Body of pancreas (tissue), 4 donors: ENCODE measurements at places on chromosomes 13 and 19.
A peak's percentile ranks its signal among the peaks of the same experiment; 100 is the strongest.

- no peak for DNase-seq
Observed at GRCh38 chr13:103350147-103350546, 283.9 kb upstream of the SLC10A2 start.

- peak; percentile 55 for DNase-seq
Observed at GRCh38 chr19:10655457-10656312, 1.5 kb downstream of the ILF3 start.

- no peak for DNase-seq
Observed at GRCh38 chr19:33736158-33736557, 60.5 kb upstream of the KCTD15 start.

DNA sequence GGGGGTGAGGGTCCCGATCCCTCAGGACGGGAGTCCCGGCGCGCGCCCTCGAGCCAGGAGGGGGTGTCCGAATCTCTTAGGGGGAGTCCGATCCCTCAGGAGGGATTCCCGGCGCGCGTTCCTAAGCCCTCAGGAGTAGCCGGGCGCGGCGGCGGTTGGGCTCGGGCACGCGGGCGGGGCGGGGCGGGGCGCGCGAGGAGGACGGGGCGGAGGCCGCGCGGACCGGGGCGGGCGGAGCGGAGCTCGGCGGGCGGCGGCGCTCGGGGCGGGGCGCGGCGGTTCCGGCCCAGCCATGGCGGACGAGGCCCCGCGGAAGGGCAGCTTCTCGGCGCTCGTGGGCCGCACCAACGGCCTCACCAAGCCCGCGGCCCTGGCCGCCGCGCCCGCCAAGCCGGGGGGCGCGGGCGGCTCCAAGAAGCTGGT, at the start of gene CUL4A:
Gene CUL4A (plus strand): TSS at position 278 of the 423 bp plus-strand sequence. CDS start 15 bp downstream, at position 293.
- DNase-seq: peak; percentile 82

DNA sequence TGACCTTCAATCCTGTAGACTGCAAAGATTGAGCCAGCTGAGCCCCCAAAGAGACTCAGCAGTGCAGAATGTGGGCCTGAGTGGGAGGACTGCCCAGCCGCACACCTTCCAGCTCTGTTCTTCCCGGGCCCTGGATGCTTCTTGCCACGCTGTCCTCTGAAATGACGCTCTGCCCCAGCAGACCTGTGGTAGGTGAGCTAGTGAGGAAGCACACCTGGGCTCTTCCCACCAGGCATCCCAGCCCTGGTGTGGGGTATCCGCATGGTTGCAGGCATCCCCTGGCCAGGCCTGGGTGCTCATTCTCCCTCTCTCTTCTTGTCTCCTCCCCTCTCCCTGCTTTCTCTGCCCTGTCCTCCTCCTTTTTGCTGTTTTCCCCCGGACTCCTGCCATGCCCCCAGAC, 9.8 kb upstream of the MZF1 start:
- DNase-seq: no peak

- DNase-seq: no peak
Observed at GRCh38 chr13:97318532-97318931, 96.4 kb downstream of the MBNL2 start.

DNA sequence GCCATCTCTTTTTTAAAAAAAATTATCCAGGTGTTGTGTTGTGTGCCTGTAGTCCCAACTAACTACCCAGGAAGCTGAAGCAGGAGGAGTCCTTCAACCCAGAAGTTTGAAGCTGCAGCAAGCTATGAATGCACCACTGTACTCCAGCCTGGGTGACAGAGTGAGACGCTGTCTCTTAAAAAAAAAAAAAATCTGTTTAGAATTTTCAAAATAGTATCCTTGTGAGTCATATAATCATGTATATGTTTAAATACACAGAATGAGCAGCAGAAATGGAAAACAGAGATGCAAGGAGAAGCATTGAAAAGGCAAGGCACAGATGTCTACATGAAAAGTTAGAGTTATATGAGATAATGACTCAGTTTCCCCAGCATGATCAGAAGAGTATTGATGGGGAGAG, 31.2 kb downstream of the SYDE1 start:
- no peak for DNase-seq

GRCh38 chr13:89199138-89199537, 1528.0 kb downstream of the SLITRK5 start:
- DNase-seq: no peak

DNA sequence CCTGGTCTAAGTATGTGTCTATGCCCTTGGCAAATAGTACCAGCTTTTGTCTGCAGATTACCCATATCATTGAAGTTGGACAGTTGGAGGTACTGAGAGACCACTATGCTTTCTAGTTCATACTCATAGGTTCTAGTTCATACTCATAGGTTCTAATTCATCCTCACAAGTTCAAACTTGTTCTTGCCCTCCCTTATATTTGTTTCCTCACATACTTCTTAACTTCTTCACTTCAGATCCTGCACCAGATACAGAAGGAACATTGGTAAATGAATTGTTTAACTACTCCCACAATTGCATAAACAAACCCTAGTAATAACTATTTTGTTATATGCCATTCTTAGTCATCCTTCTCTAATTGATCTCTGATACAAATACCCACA, 172.2 kb downstream of the SLITRK1 start:
- DNase-seq: no peak

- DNase-seq: no peak
Observed at GRCh38 chr19:47703301-47703700, 9.9 kb upstream of the EHD2 start.

DNA sequence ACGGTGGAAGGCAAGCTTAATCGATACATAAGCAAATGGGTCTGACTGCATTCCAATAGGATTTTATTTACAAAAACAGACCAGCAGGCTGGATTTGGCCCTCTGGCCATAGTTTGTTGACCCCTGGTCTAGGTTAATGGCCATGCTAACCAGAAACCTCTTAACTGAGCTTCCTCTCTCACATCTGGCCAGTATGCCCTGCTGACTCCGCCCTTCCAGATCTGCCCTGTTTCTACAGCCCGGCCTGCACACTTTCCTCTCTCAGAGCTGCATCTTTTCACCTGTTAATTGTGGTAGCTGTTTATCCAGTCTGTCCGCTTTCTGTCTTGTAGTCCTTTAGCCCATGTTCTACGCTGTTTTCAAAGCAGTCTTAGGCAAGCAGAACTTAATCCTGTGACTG, 25.6 kb downstream of the EDNRB start:
- DNase-seq: no peak

- DNase-seq: no peak
Observed at GRCh38 chr13:113774177-113775107, 15.4 kb downstream of the TMEM255B start.

- no peak for DNase-seq
Observed at GRCh38 chr13:45109102-45109720, 11.1 kb upstream of the GTF2F2 start.

DNA sequence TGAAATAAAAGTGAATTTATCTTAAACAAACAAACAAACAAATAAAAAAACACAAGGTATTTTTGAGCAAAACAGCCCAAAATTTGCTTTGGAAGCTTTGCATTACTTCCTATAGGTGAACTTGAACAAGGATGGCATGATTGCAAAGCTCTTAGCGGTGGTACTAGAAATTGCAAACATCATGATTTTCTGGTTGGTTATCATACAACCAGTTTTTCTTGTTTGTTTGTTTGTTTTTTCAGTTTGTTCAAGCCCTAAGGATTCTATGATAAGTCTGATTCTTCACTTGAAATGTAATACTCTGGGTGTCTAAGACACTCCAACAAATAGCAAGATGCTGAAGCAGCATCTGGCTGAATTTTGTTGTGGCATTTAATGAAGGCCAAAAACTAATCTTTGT, 15.9 kb downstream of the DCLK1 start:
- DNase-seq: no peak

- DNase-seq: peak; percentile 5
Observed at GRCh38 chr13:72258340-72258981, 391.5 kb upstream of the DACH1 start.

DNA sequence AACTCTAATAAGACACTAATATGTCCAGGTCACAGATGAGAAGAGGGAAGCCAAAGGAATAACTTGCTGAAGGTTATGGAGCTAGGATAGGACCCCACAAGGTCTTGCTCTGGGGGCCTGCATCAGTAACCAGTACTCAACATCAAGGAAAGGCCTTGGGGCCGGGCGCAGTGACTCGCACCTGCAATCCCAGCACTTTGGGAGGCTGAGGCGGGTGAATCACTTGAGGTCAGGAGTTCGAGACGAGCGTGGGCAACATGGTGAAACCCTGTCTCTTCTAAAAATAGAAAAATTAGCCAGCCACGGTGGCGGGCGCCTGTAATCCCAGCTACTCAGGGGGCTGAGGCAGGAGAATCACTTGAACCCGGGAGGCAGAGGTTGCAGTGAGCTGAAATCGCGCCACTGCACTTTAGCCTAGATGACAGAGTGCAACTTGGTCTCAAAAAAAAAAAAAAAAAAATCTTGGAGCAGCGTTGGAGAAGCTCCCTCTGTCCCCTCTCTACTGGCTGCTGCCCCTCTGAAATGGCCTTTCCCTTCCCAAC, 1.8 kb downstream of the LONP1 start:
- no peak for DNase-seq

DNA sequence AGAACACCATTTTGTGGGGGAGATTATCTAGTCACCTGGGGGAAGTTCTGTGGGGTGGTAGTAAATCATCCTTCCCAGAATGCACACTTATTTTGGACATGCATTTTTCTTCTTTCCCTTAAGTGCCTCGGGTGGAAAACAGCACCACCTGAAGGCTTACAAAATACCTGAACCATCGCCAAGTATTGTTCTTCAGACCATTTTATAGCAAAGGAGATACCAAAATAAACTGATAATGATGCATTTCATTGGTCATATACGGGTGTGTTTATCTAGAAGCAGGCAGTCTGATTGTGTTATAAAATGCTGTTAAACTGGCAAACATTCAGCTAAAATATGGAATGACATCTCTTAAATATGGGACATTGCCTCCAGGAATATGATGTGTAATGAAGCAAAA, 1034.7 kb downstream of the SLITRK1 start:
- no peak for DNase-seq

DNA sequence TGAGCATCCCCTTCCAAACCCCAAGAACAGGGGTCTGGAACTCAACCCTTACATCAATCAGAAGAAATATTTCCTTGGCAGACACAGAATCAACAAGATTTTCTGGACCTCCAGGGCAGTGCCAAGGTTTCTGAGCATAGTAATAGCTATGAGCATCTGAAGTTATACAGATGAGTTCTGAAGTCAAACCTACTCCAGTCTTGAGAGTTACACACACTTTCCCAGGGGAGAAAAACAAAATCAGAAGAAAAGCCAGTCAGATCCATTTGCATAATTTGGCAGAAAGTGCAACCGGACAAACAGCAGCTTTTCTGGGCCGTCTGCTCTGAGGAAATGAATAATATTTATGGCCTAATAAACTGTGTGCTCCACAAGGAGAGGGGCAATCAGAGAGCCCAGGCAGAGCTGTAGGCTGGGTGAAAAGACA, 93.1 kb downstream of the KL start:
- DNase-seq: no peak

DNA sequence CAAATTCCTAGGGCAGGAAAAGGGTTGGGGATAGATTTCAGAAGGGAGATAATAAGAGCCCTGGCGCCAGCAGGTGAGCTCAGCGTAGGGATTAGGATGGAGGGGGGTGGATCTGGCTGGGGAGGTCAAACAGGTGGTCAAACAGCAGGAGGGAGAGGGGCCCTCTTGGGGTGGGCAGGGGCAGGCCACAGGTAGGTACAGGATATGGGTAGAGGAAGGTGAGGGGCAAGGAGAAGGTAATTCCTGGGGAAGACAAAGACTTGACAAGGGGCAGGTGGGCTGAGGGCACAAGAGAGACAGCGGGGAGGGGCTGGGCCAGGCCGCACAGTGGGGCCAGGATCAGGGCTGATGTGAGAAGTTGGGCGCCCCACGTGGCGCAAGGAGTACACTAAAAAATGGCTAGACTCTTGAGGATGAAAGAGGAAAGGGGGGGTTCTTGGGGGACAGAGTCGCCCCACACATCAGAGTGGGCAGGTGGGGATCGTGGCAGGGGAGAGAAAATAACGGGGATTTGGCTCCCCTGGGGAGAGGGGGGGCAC, 713 bp downstream of the KRI1 start:
- DNase-seq: peak; percentile 45

DNA sequence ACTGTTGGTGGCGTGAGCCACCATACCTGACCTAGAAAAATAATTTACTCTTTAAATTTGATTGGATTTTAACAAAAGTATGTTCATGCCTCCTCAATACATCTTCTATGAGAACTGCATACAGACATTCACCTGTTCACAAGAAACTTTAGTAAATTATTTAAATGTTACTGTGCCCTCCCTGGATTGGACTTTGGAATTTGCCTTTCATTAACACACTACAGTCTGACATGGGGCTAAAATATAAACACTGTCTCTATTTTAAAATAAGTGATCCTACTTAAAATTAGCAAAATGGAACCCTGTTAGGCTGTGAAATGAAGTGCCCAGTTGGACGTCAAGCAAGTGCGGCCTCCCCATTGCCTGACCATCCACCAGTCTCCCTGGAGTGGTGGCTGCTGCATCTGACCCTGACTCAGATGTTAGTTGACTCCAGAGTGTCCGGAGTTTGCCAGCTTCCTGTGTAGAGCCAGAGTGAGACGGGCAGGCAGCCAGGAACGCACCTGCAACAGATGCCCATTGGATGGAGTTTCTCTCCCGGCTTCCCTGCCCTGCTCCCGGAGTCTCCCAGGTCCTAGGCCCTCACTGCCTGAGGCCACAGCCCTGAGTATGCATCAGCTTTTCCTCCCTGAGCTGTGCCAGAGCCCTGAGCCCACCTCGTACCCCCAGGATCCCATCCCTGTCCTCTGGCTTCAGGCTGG, 45.9 kb upstream of the ATP11A start:
- peak; percentile 95 for DNase-seq

GRCh38 chr13:112972867-112973576, 4.0 kb downstream of the MCF2L start:
- no peak for DNase-seq

DNA sequence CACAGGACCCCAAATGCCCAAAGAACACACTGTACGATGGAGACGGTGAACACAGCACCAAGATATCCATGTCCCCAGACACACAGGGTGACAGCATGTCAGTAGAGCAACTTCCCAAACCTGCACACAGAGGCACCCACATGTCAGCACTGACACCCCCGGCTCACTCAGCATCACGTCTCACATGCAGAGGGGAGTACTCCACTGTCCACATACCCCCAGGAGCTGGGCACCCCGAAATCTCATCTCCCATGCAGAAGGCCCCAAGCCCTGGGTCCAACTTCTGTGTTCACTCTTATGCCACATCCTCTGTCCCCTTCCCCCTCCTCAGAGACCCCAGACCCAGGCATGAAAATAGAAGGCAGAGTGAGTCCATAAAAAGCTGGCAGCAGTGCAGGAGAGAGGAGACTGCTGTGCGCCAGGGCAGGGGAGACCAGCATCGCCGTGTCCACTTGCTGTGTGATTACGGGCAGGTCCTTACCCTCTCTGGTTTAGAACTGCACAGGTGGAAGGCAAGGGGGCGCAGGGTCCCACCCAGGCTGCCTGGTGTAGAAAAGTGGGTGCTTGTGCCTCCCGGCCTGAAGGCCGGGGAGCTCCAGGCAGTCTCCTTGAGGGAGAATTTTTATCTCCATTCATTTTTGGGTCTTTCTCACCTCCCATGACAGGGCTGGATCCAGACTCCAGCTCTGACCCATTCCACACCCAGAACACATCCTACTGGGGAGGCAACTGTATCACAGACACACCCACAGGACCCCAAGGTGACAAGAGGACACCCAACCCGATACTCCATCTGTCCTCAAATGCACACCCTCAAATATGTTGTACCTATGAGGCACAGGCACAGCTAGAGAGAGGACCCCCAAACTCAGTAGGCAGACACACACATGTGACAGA, 17.0 kb downstream of the ERFL start:
- no peak for DNase-seq

GRCh38 chr19:37979547-37980082, 72.6 kb downstream of the SIPA1L3 start:
- peak; percentile 58 for DNase-seq
